GM23338 (cell line): ENCODE measurements at places on chromosomes 2 and 18.

GRCh38 chr18:79459946-79460480, 64.3 kb downstream of the NFATC1 start:
- DNase-seq, result no peak

DNA sequence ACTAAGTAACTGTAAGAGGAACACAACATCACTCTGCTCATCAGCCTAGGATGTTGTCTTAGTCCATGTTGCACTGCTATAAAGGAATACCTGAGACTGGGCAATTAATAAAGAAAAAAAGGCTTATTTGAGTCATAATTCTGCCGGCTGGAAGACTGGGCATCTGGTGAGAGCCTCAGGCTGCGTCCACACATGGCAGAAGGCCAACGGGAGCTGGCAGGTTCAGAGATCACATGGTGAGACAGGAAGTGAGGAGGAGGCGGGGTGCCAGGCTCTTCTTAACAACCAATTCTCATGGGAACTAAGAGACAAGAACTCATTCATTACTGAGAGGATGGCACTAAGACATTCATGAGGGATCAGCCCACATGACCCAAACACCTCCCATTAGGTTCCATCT, 46.8 kb downstream of the EPG5 start:
- no peak for DNase-seq

GRCh38 chr2:233349005-233349998, 5.0 kb upstream of the DGKD start:
- no peak for DNase-seq

DNA sequence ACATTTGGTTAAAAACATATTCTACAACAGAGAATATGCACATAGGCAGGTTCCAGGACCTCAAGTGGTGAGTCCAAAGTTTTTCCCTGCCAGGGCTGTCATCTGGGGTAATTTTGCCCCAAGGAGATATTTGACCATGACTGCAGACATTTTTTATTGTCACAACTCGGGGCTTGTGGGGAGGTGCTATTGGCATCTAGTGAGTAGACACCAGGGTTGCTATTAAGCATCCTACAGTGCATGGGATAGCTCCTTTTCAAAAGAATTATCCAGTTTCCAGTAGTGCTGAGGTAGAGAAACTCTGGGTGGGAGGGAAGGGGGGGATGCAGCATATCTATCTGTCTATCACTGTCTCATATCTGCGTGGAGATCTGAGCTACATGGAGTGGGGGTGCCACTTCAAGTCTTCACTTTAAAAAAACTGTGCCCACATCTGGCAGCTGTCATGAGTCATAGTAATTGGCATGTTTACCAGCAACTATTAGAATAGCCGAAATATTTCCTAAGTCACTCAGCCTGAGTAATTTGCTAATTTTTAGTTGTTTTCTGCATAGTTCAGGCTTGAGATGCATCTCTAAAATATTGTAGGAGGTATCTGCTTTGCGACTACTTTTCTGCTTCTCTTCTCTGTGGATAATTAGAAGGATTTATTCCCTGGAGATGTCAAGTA, 254.0 kb upstream of the RBMS1 start:
- no peak for DNase-seq

DNA sequence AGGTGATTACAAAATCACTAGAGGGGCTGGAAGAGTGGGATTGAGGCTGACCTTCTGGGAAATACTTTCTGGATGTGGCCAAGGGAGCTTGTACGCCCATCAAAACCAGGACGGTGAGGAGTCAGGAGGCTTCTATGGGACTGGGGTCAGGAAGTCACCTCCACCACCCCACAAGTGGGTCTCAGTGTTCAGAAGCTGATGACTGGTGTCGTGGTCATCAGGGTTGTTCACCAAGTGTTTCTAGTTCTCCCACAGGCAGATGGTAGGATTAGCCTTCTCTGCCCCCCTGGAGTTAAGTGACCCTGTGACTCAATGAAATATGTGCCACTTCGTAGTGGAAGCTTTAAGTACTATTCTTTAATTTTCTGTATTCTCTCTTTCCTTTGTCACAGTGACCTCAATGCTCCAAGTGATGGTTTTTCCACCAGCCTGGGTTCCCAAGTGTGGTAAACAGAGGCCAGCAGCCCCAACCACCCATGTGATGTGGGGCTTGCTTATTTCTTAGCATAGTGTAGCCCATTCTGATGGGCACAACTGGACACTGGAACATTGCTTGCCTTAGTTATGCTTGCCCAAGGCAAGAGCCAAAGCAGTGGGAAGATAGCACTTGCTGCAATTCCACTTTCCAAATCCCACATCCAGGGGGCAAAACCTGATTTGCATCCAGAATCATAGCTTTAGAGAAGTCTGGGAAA, 258.8 kb downstream of the CYP26B1 start:
- DNase-seq, result no peak

DNA sequence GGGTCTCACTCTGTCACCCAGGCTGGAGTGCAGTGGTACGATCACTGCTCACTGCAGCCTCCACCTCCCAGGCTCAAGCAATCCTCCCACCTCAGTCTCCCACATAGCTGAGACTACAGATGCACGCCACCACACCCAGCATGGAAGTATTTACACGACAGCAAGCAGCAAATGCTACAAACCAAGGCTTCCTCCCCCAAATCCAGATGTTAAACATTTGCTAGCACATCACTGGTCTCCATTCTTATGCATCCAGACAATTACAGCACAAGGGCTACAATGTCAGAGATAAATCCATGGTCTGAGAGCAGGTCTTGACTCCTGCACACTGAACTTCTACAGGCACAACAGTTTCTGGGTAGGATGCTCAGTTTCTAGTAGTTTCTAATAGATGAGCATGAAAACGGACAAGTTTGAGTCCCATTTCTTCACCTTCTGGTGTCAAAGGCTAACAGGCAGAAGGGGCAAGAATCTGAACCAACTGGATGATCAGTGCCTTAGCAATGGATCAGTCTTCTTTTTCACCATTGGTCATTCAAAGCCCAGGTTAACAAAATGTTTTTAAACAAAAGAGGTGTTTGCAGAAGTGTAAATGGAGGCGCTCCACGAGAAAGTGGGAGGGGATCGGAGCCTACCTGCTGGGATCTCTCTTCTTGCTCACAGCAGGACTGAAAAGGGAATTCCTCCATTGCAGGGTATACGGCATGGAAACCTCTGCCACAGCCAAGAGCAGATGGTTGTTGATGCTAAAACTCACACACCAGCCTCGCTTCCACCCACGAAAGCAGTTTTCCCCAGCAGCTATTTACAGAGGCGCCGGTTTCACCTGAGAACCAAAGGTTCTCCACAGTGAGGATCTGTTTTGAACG, 135.0 kb upstream of the ARL4C start:
- DNase-seq, result peak; percentile 59

- no peak for DNase-seq
Observed at GRCh38 chr2:239355724-239356123, 45.1 kb downstream of the HDAC4 start.

GRCh38 chr2:196136151-196136550, 35.2 kb downstream of the STK17B start:
- no peak for DNase-seq

GRCh38 chr2:73214120-73215035, at the start of gene SMYD5:
Gene SMYD5, plus strand, starts transcription at chr2:73214245. Its CDS starts 22 bp downstream, at chr2:73214267.
- peak; percentile 94 for DNase-seq

DNA sequence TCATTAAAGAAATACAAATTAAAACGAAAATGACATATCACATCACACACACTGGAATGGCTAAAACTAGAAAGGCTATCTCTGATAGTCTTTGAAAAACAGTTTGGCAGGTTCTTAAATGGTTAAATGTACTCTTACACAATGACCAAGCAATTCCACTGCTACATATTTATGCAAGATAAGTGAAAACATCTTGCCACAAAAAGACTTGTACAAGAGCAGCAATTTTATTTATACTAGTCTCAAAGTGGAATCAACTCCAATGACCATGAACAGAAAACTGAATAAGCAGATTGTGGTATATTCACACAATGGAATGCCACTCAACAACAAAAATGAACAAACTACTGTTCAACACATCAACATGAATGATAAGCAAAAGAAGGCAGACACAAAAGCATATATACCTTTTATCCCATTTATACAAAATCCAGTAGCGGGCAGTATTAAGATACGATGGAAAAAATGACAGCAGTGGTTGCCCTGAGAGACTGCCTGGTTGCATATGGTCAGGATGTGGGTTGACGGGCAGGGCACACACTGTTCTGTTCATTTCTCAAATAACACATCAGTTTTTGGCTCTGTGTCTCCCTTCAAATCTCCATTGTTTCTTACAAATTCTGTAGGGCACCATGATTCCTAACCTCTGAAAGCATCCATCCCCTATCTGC, 25.4 kb downstream of the SP100 start:
- no peak for DNase-seq

DNA sequence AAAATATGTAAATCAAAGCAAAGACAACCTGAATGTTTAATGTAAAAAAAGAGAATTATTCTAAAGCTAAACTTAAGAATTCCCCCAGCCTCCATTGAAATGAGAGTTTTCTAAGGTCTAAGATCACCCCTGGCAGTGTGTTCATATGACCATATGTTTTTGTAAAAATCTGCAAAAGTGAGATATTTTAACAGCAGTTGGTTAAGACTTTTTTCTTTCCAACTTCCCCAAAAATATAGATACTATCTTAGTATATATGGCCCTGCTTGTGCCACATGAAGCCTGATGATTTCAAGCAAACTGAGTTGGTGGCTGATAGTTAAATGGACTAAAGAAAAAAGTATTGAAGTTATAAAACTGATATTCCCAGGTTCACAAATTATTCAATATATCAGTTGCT, 35.4 kb downstream of the ZNF804A start:
- DNase-seq, result no peak

- DNase-seq, result peak; percentile 56
Observed at GRCh38 chr2:27307545-27308358, 493 bp downstream of the UCN start.

DNA sequence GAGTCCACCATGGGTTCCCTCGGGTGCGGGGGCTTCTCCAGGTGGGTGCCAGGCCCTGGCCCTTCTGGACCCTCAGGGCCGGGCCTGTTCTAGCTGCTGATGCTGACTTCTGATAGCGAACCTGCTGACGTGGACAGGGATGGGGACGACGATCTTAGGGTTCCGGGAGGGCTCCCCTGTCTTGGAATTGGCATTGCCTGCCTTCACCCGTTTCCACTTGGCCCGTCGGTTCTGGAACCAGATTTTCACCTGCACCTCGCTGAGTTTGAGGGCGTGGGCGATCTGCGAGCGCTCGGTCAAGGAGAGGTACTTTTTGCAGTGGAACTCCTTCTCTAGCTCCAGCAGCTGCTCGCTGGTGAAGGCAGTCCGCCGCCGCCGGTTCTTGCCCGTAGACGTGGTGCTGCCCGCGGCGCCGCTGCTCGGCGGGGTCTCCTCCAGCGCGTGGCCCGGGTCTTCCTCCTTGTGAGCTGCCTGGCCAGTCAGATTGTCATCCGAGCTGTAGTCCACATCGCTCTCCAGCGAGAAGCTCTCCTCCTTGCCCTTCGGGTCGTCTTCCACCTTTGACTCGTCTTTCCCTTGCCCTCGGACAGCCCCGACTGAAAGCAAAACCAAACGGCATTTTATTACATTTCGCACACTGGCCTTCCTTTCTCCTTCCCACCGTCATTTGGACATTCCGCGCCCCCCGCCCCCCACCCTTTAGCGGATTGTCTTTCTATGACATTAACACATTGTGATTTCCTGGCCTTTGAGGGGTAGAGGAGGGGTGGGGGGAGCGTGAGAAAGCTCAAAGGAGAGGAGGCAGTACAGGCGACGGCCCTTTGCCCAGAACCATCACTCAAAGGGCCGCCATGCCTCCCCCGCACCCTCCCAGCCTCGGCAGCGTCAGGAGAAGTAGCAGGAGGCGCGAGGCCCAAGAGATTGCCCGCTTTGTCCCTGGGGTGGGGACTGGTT, 2.1 kb downstream of the GBX2 start:
- DNase-seq, result peak; percentile 60
